ENCODE measurements at places on chromosomes 11 and 22.

DNA sequence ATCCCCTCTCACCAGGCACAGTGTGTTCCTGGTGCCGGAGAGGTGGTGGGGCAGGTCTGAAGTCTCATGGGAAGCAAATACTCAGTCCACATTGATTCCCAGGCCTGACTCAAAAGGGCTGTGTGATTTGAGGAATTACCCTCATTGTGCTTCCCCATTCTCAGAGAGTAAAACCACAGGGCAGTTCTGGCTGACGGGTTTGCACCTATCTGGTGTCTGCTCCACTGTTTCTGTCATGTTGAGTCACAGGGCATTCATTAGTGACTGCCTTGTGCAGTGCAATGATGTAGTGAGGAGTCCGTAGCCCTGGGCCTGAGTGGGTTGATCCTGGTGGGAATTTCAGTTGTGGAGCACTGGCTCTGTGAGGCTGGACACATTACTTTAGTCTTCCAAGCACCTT is 85.2 kb upstream of the ARHGAP20 start:
- DNase-seq: no peak

DNA sequence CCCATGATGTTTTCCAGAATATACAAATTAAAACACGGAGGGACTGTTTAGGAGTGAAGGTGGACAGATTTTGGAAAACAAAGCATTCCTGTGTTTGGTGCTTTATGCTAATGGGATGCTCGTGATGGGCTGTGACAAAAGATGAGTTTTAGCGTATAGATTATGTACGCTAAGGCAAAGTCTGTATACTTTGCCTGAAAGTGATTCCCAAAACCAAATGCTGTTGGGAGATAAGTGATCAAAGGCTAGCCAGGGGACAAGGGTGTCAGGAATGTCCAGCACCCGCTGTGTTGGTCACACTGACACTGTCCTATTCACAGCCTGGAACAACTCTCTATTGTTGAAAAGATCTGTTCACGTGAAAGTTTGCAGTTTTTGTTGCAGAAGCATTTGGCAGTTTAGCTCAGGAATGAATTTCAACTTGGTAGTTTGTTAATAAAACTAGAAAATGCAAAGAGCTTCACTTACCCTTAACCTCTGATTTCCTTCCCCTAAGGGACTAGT is 1.5 kb downstream of the JAM3 start:
- DNase-seq: no peak

DNA sequence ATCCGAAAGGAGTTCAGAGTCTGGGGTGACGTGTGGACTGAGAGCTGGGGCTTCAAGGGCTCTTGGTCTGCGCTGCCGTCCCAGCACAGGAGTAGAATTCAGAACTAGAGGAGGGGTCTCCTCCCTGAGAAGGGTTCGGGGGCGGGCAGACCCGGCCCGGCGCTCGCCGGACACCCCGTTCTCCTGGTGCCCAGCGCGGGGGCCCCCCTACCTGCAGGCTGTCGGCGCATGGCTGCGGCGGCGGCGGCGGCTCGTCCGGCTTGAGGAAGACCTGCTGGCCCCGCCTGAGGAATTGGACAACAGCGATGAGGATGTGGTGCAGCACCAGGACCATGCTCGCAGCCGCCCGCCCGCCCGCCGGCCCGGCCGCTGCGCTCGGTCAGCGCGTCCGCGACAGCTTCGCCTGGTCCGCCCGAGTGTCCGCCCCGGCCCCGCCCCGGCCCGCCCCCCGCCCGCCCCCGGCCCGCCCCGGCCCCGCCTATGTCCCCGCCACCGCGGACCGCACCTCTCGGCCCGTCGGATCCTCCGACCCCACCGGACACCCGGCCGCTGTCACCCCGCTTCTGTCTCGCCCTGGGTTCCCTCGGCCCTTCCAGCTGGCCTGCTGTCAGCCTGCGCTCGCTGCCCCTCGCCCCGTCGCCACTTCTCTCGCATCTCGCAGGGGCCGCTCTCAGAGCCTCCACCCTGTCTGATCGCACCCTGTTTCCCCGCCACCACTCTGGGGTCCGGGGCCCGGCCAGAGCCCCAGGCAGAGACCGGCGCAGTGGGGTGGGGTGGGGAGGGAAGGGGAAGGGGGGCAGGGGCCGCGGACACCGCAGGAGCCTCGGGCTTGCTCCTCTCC is 32.0 kb downstream of the PDE2A start:
- no peak for DNase-seq

GRCh38 chr11:76459299-76459698 is 14.5 kb downstream of the EMSY start:
- DNase-seq: no peak

DNA sequence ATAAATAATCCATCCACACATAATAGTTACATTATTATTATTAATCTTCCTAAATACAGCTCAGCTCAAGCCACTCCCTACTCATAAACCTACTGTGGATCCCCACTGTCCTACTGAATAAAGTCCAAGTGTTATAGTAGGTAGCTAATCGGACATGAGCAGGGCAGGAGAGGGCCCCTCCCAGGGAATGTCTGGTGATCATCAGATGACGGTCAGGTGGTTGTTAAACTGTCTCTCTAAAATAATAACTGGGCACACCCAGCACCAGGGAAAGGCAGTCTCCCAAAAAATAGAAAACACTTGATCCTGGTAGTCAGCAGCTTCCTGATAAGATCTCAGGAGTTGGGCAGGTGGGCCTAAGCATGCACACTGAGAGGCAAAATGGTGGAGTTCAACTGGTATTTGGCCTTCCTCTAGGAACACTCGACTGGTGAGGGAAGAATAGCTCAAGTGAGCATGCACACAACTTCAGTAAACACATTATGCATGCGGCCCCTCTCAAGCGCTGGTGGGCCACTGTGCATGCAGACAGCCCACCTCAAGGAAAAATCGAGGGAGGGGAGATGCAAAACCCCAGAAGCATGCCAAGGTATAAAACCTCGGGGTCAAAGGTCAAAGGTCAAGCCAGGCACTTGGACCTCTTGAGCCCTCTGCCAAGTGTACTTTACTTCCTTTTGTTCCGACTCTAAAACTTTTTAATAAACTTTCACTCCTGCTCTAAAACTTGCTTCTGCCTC is 65.0 kb downstream of the LRRC32 start:
- no peak for DNase-seq

DNA sequence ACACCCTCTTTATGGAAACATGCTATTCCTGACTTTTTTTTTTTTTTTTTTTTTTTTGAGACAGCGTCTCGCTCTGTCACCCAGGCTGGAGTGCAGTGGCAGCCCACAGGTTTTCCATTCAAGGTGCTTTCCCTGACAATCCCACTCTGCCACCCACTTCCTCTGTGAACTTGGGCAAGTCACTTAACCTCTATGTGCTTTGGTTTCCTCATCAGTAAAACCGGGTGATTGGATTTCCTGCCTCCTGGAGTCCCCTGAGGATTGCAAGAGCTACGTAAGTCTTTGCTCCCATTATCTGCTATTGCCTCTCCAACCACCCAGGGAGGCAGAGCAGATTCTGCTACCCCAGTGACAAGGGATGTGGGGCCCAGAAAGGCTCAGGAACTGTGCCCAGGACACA is 54.1 kb downstream of the CELSR1 start:
- no peak for DNase-seq

GRCh38 chr11:79939111-79939510 is 498.3 kb upstream of the TENM4 start:
- DNase-seq: no peak

- no peak for DNase-seq
These were observed 19.3 kb downstream of the RFPL1 start for GRCh38 chr22:29457730-29458129.

GRCh38 chr11:45988921-45989320 is 66.5 kb downstream of the LARGE2 start:
- DNase-seq: no peak

- DNase-seq: no peak
These were observed 7.9 kb downstream of the EWSR1 start for GRCh38 chr22:29275819-29276565.

DNA sequence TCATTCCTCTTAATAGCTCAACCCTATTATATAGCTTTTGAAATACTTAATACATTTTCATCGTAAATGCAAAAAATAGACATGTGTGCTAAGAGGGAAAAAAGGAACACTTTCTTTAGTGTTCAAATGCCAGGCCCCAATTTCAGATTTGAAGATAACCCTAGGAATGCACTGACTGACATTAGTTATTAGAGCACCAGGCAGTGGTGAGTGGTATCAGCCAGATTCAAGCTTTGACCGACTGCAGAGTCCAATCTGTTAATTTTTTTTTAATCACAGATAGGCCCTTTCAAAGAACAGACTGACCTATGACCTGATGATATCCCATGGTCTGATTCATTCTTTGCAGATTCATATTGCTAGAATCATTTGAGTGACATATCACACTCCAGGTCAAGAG is 874.2 kb upstream of the CHORDC1 start:
- DNase-seq: no peak

- no peak for DNase-seq
These were observed 42.1 kb upstream of the ALX4 start for GRCh38 chr11:44351898-44352498.

GRCh38 chr22:41366323-41367029 is 15.3 kb upstream of the TEF start:
- DNase-seq: no peak

GRCh38 chr11:76614471-76615179 is 55.9 kb downstream of the LRRC32 start:
- no peak for DNase-seq

DNA sequence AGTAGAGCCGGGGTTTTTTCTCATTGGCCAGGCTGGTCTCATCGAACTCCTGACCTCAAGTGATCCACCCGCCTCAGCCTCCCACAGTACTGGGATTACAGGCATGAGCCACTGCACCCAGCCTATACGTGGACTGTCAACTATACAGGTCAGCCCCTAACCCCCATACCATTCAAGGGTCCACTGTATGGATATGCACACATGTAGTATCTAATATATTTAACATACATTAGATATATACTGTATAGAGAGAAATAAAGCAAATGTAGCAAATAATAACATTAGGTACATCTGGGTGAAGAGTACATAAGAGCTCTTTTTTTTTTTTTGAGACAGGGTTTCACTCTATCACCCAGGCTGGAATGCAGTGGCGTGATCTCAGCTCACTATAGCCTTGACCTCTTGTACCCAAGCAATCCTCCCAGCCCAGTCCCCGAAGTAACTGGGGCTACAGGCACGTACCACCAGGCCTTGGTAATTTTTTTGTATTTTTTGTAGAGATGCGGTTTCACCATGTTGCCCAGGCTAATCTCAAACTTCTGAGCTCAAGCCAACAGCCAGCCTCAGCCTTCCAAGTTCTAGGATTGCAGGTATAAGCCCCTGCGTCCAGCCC is 1.5 kb upstream of the ATP5MGL start:
- no peak for DNase-seq

DNA sequence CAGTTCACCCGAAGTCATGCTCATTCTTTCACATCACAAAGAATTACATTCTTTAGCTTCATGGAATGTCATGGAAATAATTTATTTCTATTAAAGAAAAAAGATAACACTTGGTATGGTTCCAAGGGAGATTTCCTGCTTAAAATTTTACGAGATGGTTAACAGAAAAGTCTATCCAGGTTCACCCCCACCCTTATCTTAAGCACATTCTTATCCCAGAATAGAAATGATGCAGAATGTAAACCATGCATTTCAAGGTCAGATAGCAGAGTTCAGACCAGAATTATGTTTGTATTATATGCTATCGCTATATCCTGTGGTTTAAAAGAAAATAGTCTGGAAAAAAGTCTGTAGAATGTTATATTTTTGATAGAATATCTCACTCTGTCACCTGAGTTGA is 58.7 kb downstream of the GAS2 start:
- no peak for DNase-seq

GRCh38 chr11:3137486-3138177 is 27.5 kb downstream of the OSBPL5 start:
- DNase-seq: no peak

All from stimulated activated CD8-positive, alpha-beta memory T cell treated with anti-CD3 and anti-CD28 coated beads, Interleukin-4, amount 100 ng/mL, for 24 hours (primary cell).